ENCODE measurements at places on chromosomes 11 and 22.
A peak's percentile ranks its signal among the peaks of the same experiment; 100 is the strongest.

DNA sequence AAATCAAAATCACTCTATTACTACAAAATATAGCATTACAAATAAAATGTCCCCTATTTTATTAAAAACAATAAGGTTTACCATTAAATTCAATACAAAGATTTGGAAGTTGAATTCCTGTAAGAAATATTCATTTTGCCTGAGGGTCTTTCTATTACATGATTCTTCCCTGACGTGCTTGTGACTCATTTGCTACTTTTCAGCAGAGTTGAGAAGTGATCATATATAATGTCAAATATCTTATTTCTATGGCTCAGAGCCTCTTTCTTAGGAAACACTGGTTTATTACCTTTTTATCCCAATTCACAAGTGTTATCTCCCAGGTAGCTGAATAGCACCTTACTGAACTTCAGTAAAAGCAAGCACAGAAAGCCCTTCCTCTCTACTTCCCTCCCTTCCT is 65.2 kb upstream of the CNTN5 start:
- no peak for DNase-seq

GRCh38 chr11:97937501-97937900 is 1083.2 kb upstream of the CNTN5 start:
- no peak for DNase-seq

- DNase-seq: no peak
Observed at GRCh38 chr22:17077255-17077654, 7.5 kb upstream of the IL17RA start.

DNA sequence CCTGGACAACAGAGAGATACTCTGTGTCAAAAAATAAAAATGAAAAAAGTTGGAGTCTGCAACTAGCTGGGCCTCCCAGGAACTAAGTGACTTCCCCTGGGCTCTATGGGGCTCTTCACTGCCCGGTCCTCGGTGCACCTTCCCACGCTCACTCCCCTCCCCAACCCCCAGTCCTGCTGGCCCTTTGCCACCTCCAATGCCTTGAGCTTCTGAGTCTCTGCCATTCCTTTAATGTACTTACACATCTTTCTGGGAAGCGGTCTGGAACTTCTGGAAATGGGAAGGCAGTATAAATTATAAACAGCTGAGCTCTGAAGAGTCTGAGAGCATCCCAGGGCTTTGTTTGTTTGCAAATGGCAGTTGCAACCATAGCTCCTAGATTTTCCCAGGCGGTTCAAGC is 5.9 kb upstream of the BATF2 start:
- DNase-seq: no peak

DNA sequence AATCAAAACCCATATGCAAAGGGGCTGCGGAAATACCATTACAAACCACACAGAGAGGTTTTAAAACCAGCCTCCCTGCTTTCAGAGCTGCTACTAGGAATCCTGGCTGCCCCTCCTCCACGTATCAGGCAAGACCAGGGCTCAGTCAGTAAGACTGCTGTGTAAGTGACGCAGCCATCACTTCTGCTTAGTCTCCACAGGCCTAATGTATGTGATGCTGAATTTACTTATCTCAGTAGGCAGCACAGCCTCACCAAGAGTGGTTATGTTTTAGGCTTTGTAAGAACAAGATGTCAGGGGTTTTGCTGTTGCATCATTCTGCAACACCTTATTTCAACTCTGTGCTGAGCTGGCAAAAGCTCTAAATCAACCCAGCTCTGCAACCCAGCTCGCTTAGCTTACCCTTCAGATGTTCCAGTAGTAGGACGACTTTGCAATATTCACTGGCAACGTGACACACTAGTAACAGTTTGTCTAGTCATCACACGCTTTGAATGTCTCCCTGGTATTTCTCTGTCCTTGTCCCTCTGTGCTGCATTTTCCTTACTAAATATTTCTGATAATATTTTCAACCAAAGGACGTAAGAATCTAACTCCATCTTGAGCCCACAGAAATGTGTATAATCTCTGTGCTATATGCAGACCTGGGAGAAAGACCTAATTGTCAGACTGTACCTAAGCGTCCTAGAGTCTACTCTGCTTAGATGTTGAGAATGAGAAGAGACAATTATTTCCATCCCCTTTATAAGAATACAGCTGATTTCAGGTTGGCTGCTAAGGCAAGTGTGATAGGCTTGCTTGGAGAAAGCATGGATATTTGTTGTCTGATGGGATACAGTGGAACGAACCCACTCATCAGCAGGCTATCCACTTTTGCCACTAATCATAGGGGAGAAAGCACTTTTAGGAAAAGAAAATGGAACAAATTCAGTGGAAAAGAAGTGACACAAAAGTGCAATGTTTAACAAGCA is 72.2 kb downstream of the LARGE2 start:
- no peak for DNase-seq

GRCh38 chr22:23237841-23238240 is 57.5 kb downstream of the BCR start:
- DNase-seq: no peak

- DNase-seq: no peak
Observed at GRCh38 chr11:82823647-82824619, 76.3 kb downstream of the PRCP start.

GRCh38 chr11:109798521-109798920 is 294.7 kb upstream of the ZC3H12C start:
- DNase-seq: no peak

- no peak for DNase-seq
Observed at GRCh38 chr11:104968355-104968855, at the start of gene CASP4. TSS of gene CASP4 (minus strand) at chr11:104968574. CDS start at chr11:104968525, 49 bp downstream.

DNA sequence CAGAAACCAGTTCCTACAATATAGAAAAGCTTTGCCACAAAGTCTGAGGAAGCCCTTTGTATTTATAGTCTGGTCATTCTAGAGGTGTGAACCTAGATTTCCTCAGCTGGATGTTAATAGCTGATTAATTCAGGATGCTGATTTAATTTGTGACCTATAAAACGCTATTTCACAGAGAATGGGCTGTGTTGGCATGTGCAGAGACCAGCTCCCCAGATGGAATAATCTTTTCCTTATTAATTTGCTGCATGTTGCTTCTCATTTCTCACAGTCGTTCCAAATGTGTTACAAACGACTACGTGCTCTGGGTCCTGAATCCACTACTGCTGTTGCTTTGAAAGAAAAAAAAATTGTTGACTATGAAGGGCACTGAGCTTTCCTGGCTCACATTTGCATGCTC is 49.3 kb downstream of the BDNF start:
- no peak for DNase-seq

DNA sequence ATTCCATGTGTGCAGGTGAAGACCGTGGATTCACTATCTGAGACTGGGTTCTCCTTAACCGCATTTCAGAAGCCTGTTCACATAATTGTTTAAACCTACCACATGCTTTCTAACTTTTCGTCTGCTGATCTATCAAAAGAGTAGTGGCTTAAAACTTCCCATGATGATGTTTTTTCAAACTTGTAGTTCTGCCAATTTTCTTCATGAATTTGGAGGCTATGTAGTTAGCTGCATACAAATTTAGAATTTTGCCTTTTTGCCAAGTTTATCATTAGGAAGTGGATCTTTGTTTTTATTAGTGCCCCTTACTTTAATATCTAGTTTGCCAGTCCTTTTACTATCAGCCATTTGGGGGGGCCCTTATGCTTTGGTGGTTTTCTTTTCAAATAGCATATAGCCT is 57.5 kb upstream of the PITPNB start:
- no peak for DNase-seq

DNA sequence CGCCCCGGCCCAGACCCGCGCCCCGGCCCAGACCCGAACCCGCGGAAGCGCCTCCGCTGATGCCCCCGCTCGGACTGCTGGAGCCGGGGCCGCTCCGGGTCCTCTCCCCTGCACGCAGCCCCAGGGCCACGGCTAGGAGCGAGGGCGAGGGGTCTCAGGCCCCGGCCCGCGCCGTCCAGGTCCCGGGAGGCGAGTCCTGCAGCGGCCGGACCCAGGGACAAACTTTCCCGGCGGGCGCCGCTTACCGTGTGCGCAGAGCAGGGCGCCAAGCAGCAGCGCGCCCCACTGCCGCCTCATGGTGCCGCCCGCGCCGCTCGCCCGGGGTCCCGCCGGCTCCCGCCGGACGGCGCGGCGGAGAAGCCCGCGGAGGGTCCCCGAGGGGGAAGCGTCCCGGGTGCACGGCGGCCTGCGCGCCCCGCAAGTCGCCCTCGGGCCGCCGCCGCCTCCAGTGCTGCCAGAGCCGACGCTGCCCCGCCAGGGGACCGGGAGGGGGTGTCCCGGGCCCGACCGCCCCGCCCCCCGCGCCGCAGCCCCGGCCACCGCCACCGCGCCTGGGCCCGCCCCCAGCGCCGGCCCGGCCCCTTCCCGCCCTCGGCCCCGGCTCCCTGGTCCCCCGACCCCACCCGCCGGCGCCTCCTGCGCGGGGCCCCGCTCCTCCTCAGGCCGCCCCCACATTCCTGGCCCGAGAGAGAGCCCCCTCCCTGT is at the start of gene LRP4:
Gene LRP4 (minus strand): TSS at position 468 of the 705 bp plus-strand sequence. CDS start 171 bp downstream, at position 297.
- DNase-seq: no peak

DNA sequence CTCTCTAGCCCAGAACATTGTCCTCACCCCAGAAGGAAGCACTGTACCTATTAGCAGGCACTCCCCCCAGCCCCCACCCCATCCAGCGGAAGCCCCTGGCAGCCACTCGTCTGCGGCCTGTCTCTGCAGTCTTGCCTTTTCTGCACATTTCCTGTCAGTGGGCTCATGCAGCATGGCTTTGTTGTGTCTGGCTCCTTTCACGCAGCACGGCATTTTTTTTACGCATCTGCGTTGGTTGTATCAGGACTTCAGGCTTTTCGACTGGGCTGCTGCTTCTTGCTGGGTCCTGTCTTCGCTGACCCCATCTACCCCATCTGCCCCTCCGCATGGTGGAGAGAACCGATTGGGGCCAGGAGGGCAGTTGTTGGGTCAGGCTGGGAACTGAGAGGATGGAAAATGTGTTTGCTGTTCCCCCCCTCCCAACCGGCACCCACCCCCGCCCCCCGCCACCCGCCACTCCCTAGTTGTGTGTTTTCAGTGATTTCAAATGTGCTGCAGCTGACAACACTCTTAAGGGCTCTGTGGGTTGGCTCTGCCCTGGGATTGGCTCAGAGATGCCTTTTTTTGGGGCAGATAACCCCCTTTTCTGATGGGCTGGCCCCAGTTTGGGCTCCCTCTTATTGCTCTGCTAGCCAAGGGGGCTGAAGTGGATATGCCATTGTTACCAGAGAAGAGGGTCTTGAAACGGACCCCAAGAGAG is 110.0 kb downstream of the KIAA1671 start:
- DNase-seq: peak; percentile 11

DNA sequence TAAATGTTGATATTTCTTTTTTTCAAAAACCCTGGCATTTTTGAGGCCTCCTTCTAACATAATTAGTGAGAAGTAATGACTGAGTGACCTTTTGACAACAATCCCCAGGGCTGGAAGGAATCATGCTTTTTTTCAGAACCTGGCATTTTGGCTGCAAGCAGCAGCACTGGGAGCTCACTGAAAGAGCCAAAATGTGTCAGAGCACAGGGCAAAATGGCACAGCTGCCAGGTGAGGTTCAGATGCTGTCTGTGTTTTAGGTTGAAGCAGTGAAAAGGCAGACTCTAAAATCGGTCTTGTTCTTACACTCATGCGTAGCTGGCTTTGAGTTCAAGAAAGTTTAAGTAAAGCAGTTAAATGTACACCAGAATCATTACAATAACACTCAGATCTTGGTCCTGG is 1063.8 kb downstream of the DLG2 start:
- DNase-seq: no peak

DNA sequence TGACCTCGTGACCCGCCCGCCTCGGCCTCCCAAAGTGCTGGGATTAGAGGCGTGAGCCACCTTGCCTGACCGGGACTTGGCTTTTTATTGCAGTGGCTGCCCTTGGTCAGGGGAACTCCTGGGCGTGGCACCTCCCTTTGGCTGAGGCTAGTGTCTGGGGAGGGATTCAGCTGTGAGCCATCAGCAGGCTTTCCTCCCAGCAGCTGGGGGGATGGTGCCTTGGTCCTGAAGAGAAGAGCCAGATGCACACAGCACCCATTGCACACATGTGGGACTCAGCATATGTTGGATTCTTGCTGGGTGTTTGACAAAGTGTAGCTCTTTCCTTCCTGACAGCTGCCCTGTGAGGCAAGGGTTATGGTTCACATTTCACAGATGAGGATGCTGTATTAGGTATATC is 8.4 kb downstream of the CYTH4 start:
- peak; percentile 25 for DNase-seq

DNA sequence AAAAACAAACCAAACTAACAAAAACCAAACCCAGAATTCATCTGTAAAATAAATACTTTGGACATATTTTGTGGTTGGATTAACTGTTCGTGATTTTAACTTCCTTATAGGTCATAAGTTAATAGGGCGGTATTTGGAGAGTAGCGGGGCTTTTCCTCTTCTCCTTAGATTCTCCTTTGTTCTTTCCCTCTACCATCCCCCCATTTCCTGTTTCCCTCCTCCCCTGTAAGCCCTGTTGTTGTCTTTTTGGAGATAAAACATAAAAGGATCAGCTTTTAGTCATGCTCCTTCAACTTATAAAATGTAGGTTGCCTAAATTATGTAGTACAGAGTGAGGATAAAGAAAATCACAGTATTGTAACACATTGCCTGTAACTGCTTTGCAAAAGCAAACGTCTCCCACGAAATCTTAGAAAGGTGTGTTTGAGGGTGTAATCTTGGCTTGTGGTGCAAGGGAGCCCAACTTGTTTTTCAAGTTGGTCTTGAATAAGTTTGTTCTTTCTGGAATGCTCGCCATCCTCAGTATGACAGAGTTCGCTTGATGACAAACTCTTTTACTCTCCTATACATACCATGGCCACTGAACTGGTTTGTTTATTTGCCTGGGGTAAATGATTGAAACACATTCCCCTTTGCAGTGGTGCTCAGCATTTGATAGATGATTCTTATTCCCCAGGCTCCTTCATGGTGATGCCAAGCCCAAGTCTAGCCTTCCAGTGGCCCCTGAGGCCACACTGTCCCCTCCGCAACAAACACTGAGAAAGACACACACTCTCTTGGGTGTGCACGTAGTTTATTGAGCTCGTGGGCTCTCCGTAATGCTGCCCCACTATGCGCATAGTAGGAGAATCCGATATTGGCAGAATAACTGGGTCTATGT is 49.4 kb downstream of the TEAD1 start:
- no peak for DNase-seq

DNA sequence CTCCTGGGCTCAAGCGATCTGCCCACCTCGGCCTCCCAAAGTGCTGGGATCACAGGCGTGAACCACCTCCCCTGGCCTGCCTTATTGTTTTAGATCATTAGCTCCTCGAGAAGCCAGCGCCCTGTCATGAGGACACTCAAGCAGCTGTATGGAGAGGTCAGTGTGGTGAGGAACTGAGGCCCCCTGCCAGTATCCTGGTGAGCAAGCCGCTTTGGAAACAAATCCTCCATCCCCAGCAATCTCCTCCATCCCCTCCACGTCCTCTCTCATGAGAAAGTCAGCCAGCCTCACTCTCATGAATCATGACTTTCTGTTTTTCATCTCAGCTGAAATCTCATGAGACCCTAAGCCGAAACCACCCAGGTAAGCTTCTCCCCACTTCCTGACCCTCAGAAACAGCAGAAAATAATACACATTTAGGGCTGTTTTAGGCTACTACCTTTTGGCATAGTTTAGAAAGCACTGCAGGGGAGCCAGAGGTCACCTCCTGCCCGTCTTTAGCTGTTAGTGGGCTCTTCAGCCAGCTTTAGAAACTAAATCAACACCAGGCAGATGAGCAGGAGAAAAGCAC is 56.0 kb downstream of the CTTN start:
- DNase-seq: no peak

GRCh38 chr11:18715476-18715875 is 10.5 kb downstream of the IGSF22 start:
- DNase-seq: no peak

All from NCI-H1694 (cell line).